Left cardiac atrium (tissue), 4 donors: ENCODE measurements at places on chromosomes 5 and 9.

DNA sequence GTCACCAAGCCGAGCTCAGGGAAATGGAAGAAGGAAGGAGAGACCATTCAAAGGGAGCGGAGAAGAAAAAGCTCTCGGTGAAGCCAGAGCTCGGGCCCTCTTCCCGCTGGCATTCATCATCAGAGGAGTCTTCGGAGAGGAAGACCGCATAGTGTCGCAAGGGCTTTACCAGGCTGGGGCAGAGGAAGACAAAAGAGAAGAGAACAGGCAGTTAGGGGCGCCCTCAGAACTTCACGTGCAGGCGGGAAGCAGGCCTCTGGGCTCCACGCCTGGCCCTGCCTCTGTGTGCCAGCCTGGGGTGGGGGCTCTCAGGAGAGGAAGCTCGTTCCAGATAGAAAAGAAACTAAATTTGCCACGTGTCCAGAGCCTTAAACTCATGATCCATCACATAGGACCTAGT, 31.7 kb downstream of the CRB2 start:
- no peak for DNase-seq

DNA sequence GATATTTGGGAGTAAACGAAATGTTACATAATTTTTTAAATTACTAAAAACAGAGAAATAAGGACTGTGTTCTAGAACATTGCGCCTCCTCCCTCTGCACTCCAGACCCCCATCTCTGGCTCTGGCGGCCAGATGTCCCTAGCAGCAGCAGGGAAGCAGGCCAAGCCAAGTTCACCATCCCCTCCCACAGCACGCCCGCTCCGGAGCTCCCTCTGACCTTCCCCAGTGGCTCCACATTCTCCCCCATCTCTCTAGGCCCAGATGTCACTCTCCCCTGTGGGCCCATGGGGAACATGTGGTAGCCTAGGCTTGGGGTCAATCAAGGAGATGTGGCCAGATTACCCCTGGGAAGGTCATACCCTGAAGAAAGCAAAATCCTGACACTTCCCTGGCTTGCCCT, 6.3 kb upstream of the WNK2 start:
- no peak for DNase-seq

DNA sequence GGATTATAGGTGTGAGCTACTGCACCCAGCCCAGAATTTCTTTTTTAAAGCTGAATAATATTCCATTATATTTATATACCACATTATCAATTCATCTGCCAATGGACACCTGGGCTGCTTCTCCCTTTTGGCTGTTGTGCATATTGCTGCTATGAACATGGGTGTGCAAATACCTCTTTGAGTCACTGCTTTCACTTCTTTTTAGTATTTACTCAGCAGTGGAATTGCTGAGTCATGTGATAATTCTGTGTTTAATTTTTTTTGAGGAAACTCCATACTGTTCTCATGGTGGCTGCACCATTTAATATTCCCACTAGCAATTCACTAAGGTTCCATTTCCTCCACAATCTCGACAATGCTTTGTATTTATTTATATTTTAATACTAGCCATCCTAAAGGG, 36.1 kb upstream of the KIF4B start:
- no peak for DNase-seq

DNA sequence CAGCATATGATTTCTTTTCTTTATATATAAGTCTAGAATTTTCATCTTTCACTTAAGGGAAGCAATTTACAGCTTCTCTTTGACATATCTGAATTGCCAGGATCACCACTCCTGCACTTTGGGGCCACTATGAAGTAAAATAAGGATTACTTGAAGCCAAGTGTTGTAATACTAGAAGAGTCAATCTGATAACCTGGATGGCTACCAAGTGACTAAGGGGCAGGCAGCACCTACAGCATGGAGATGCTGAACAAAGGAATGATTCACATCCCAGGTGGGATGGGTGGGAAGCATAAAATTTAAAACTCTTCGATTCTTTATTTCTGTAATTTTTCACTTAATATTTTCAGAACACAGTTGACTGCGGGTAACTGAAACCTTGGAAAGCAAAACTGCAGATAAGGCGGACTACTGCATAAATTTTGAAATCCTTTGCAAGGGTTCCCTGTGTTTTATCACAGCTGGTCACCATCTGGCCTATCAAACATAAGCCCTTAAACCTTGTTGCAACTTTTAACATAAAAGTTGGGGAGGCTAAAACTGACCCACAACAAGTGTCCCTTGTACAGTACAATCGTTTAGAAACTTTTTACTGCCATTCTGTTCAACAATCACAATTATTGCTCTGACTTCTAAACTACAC, 31.2 kb downstream of the NR3C1 start:
- no peak for DNase-seq

- no peak for DNase-seq
These were observed 12.7 kb upstream of the THG1L start for GRCh38 chr5:157718519-157718918.

DNA sequence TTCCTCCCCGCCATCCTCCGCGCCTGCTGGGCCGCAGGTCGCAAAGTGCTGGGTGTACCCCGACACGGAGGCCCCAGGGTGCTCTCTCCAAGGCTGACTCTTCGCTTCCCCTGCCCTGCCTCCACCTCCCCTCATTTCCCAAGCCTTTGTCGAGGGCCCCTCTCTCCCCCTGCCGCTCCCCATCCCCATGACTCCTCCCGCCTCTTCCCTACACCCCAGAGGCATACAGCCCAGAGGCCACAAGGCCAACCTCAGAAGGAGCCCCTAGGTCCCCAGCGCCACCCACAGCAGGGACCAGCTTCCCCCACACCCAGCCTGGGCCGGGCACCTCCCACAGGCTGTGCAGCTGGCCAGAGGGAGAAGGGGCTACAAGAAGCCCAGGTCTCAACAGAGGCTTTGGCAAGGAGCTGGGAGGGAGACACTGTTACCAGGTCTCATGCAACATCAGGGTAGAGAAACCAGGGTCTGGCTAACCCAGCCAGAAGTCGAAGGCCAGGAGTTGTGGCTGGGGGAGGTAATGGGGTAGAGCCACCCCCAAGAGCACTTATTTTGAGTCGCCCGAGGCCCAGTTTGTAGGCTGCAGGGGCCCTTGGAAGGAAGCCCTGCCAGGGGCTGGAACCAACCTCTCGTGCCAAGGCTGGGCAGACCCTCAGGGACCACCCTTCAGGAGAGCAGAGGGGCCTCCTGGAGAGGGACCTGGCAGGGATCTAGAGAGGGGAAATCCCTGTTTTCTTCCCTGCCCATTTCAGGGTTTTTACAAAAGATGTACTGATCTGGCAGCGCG, 24.5 kb upstream of the SARDH start:
- no peak for DNase-seq

GRCh38 chr9:22916148-22916547, 469.5 kb downstream of the DMRTA1 start:
- DNase-seq: no peak

- DNase-seq: peak; percentile 59
These were observed 15.7 kb downstream of the TMEM8B start for GRCh38 chr9:35844628-35845270.

GRCh38 chr5:74192606-74193299, 447.8 kb downstream of the ENC1 start:
- DNase-seq: no peak

- no peak for DNase-seq
These were observed 7.4 kb downstream of the MEF2C start for GRCh38 chr5:88875341-88876234.
